Endothelial cell of umbilical vein (primary cell): ENCODE measurements at places on chromosomes 5 and 9. TPM values are rescaled to one million over a fixed set of nuclear protein-coding genes. Genes with fewer than 3 reads are reported as not detected.

- no peaks in the 10 kb centered on the region for H3K4me1 ChIP-seq
- H3K36me3 ChIP-seq, result no peaks in the 10 kb centered on the region
- no peaks in the 10 kb centered on the region for H3K27me3 ChIP-seq
- H3K27ac ChIP-seq, result no peak overlapping the region
- DNase-seq, result no peak
- no peak overlapping the region for H3K4me3 ChIP-seq
These were observed 92.2 kb downstream of the DOCK8 start for GRCh38 chr9:306907-307306.

The FOXD4L3 gene
- total RNA-seq, result not detected in 2 replicates

DNA sequence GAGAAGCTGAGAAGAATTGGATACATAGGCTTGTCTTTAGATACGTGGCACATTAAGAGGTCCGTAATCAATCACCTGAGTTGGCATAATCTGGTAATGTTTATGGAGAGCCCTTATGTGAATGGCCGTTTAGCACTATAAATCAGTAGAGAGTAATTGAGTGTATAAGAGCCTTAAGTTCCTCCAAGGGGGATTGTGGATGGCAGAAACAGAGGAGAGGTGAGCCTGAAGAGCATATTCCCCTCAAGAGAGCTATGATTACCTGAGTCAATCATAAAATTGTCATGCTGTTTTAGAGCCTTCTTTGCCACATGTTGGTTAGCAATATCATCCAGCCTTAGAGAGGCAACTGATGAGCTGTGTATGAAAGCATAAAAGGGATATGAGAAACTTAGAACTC is 58.8 kb downstream of the FOCAD start:
- no peak overlapping the region for H3K4me3 ChIP-seq
- no peaks in the 10 kb centered on the region for H3K27me3 ChIP-seq
- H3K36me3 ChIP-seq, result peaks cover 5% of the 10 kb centered on the region
- H3K4me1 ChIP-seq, result no peaks in the 10 kb centered on the region

The PIP5KL1 gene
- 2.9 and 3.8 TPM in 2 replicates for total RNA-seq

The PRRX2 gene
- 0.32 and 0.77 TPM in 2 replicates for total RNA-seq
